Esophagus squamous epithelium (tissue), 5 donors: ENCODE measurements at places on chromosomes 1 and 21. TPM values are rescaled to one million over a fixed set of nuclear protein-coding genes. Genes with fewer than 3 reads are reported as not detected.

DNA sequence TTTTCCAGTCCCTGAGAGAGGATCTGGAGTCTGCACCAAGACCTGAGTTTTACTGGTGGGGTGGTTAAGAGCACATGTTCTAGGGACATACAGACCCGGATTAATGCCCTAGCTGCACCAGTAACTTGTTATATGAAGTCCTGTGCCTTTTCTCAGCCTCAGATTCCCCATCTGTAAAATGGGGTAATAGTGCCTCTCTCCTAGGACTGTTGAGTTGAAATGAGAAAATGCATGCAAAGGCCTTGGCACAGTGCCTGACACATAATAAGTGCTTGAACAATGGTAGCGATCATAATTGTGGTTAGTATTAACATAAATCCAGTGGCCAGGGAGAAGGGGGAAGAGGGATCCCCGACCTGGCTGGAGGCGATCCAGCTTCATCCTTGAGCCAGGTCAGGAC lies 12.3 kb downstream of the AHDC1 start:
- DNase-seq: no peak

Gene SELL
- total RNA-seq: 0.38 TPM

GRCh38 chr1:7873801-7874795 lies 21.2 kb upstream of the UTS2 start:
- DNase-seq: no peak

DNA sequence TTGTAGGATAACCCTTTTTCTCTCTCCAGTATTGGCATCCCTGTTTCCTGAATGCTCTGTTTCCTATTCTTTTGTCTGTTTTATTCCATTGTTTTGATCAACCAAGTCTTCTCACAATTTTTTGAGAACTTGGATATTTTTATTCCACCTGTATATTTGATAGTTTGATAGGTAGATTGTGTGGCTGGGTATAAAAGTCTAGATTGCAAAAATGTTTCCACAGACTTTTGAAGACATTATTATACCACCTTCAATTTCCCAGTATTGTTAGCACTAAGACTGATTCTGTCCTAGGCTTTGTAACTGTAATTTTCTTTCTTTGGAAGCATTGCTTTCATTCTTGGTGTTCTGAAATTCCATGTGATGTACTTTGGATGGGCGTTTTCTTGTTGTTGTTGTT lies 9.6 kb upstream of the DNAJC11 start:
- no peak for DNase-seq

DNA sequence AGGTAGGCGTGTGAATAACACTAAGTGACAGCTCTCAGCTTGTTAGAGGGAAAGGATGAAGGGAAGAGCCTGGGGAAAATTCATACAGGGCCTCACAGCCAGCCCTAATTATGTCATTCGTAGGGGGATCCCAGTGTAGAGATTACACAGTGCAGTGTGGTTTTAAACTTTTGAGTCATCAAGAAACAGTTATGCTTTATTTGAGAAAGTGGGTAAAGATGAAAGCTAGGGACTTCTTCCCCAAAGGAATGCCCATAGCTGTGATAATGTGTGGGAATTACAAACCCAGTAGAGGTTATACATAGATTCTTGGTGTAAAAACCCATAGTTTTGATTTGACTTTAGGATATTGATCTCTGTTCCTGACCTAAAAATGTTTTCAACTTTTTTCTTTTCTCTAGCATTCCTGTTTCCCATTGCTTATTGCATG lies 1.9 kb downstream of the TTF2 start:
- no peak for DNase-seq
